ENCODE measurements at places on chromosomes 3 and 15. TPM values are rescaled to one million over a fixed set of nuclear protein-coding genes. Genes with fewer than 3 reads are reported as not detected.

The ROBO2 gene
- total RNA-seq, result not detected

GRCh38 chr3:47848599-47849117, 45.7 kb downstream of the DHX30 start:
- peaks cover 47% of the 10 kb centered on the region for H3K36me3 ChIP-seq
- no peaks in the 10 kb centered on the region for H3K4me1 ChIP-seq
- H3K27ac ChIP-seq, result no peak overlapping the region
- no peak overlapping the region for H3K4me3 ChIP-seq
- no peak for DNase-seq

- H3K27me3 ChIP-seq, result no peaks in the 10 kb centered on the region
- DNase-seq, result no peak
- peaks cover 17% of the 10 kb centered on the region for H3K4me1 ChIP-seq
- H3K4me3 ChIP-seq, result no peak overlapping the region
- no peaks in the 10 kb centered on the region for H3K36me3 ChIP-seq
These were observed 36.9 kb downstream of the SLC35A5 start for GRCh38 chr3:112598731-112599130.

The CSPG5 gene
- total RNA-seq, result 0.30 TPM

The CLDN11 gene
- not detected for total RNA-seq

Measured in activated CD4-positive, alpha-beta memory T cell treated with anti-CD3 and anti-CD28 coated beads, Interleukin-2, amount 10 ng/mL, durations not matched to agents 7 days and 5 days (primary cell).